Tibial nerve (tissue), 4 donors: ENCODE measurements at places on chromosomes 5 and 9.

DNA sequence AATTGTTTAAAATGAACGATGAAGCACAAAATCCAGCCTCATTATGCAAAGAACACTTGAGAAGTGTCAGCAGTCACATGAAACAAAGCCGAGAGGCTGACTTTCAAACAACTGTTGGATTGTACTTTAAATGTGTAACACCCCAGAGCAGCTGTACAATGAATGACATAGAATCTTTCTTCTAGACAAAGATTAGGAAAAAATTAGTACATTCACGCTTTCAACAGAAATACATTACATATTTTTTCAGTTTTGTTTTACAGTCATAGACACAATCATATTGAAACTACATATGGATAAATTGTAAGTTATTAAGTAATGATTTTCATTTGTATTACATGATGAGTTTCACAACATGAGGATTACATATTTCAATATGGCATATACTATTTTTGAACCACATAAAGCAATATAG lies 10.6 kb upstream of the AGXT2 start:
- no peak for DNase-seq

DNA sequence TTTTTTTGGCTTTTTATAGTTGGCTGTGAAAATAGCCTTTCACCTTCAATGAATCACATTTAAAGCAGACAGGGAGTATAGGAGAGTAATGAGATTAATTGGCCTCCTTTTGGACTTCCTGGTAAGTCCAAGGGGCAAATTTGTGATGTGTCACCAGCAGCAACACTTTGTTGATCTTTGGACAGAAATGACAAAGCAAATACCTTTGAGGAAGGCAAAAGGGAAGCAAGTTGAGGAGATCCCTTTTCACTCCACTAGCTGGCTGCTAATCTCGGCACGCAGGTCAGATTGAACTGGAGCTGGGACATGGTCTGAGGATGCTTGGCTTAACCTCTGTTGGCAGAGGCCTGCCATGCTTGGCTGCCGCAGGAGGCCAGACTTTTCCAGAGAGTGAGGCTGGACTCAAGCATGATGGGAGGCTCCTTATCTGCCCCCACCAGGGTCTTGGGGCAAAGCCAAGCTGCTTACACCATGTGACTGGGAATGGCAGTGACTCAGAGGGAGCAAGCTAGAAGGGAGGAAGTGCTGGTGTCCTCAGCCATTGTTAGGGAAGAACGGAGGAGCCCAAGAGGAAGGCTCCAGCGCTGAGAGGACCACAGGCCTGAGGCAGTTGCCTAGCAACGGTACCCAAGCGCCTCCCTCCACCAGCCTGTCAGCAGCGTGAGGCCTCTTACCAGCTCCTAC lies 174.5 kb upstream of the MAP1B start:
- DNase-seq, result peak; percentile 22

DNA sequence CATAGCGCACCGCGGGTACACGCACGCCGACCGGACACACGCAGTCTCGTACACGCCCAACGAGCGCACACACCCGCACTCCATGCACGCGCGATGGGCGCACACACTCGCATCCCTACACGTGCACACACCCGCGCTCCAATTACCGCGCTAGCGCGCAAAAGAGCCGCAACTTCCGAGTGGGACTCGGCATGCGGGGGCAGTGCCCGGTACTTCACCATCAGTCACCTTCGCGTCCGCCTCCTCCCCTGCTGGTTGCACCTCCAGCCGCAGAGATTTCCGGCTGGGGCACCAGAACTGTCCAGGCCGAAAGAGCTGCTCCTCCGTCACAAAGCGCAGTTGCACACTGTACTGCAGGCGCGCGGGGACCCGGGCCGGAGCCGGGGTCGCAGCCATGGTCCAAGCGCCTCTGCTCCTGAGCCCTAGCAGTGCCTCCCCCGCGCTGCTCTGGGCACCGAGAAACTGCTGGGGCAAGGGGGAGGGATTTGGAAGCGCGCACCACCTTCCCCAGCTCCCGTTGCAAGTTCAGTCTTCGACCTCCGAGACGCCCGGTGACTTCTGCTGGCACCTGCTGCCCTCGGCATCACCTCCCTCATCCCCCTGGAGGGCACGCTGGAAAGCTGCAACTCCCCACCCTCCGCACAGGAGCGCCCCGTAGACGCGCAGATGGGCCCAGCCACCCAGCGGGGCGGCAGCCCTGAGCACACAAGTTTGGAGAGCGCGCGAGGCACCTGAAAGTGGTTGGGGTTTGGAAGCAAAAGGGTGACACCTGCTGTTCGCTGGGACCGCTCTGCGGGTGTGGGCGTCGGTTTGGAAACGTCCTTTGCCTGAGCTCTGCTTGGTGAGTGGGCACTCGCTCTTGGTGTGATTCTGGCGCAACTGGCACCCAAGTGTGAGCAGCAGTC lies 337.4 kb upstream of the PUM3 start:
- no peak for DNase-seq

GRCh38 chr9:136567651-136568287 lies 21.9 kb upstream of the NOTCH1 start:
- DNase-seq, result peak; percentile 71

- no peak for DNase-seq
Measured at GRCh38 chr5:56853698-56854097, 38.3 kb downstream of the MAP3K1 start.

- DNase-seq, result no peak
Measured at GRCh38 chr9:130905125-130905901, 8.7 kb upstream of the QRFP start.

DNA sequence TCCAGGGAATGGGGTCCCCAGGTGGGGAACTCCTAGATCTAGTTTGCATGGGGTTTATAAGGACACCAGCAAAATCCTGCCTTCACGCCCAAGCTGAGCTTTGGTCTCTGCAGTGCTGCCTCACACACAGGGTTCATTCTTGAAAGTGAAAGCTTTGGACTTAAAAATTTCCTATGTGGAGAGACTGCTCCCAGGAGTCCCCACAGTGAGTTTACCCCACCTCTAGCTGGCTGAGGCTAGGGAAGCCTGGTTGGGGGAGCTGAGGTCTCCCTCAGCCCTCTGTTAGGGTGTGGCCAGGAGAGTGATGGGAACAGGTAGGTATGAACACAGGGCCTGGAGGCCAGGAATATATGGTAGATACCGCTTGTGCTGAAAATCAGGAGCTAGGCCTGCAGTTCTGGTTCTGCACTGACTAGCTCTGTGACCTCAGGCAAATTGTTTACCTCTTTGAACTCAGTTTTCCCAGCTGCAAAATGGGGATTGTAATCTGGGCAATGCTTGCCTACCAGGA lies 41.5 kb upstream of the LARP1 start:
- DNase-seq, result no peak

DNA sequence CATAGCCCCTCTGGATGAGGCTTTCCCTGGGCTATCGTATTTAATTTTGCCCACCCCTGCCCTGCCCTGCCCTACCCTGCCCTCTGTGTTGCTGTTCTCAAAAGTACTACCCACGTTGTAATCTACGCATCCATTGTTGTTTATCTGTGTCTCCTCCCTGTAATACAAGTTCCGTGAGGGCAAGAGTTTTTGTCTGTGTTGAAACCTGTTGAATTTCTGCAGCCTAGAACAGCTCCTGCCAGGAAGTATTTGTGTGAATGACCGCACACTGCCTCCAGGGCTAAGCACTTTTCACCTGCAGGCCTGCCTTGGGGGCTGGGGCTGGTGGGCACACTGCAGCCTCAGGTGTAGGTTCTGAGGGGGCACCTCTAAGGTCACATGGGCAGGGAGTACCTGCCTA lies 244.8 kb downstream of the HSPA4 start:
- DNase-seq, result no peak

- peak; percentile 74 for DNase-seq
Measured at GRCh38 chr5:172443441-172444109, 10.8 kb downstream of the SH3PXD2B start.

DNA sequence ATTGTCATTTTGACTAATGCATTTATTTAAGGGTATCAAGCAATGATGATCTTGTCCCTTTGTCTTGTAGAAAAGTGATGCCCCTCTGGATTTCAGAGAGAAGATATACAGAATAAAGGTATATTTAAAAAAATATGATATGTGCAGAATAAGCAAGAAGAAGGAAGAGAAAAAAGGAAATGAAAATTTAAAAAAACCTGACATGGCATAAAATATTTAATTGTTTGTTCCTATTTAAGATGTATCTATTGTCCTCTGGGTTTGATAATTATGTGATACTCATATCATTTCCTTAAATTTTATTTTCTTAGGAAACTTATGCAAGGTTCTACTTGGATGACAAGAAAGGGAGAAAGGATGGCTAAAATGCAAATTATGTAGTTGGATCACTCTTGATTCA lies 983.7 kb upstream of the CDH6 start:
- no peak for DNase-seq

- no peak for DNase-seq
Measured at GRCh38 chr5:88830567-88830966, 52.4 kb downstream of the MEF2C start.

GRCh38 chr9:113302792-113303418 lies at the start of gene RNF183:
Gene RNF183 (minus strand): TSS chr9:113303376. CDS start chr9:113298184, 5,192 bp downstream.
- no peak for DNase-seq
